ENCODE measurements at places on chromosomes 3 and 15. TPM values are rescaled to one million over a fixed set of nuclear protein-coding genes. Genes with fewer than 3 reads are reported as not detected.

Gene FGF12
- 10.2 TPM for total RNA-seq

Gene ACP3
- total RNA-seq: 1.8 TPM

Gene SPINK8
- not detected for total RNA-seq

Gene SGO1
- total RNA-seq: not detected

Gene LRRIQ4
- total RNA-seq: 0.23 TPM

Gene UBE2E1
- 82.4 TPM for total RNA-seq

Gene P2RY13
- total RNA-seq: 1.1 TPM

Gene SLC7A14
- 0.42 TPM for total RNA-seq

Gene TWF2
- total RNA-seq: 89.5 TPM

Gene RETNLB
- not detected for total RNA-seq

Gene CHST2
- total RNA-seq: 3.3 TPM

Gene NR2E3
- not detected for total RNA-seq

DNA sequence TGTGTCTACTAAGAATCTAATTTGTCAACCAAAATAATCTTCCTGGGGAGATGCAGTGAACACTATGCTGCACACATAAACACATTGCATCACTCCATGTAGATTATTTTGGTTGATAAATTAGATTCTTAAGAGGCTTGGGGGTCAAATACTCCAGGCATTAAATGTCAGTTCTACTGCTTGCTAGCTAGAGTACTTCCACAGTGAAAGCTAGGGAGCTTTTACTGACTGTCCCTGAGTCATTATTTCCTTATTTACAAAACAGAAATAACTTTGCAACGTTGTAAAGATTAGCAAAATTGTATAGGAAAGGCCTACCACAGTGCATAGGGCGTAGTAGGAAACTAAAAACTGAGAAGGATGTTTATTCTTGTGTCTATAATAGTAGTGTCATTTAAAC is 12.9 kb upstream of the TMC3 start:
- peaks cover 13% of the 10 kb centered on the region for H3K27me3 ChIP-seq
- no peaks in the 10 kb centered on the region for H3K36me3 ChIP-seq
- no peak for DNase-seq
- H3K4me1 ChIP-seq: no peaks in the 10 kb centered on the region
- no peak overlapping the region for H3K4me3 ChIP-seq

GRCh38 chr3:335240-335639 is 138.7 kb downstream of the CHL1 start:
- no peaks in the 10 kb centered on the region for H3K36me3 ChIP-seq
- H3K4me1 ChIP-seq: no peaks in the 10 kb centered on the region
- H3K27me3 ChIP-seq: no peaks in the 10 kb centered on the region
- H3K4me3 ChIP-seq: no peak overlapping the region

GRCh38 chr15:33825453-33825852 is 142.8 kb upstream of the CHRM5 start:
- DNase-seq: no peak
- no peaks in the 10 kb centered on the region for H3K27me3 ChIP-seq
- no peak overlapping the region for H3K27ac ChIP-seq
- H3K4me3 ChIP-seq: no peak overlapping the region

DNA sequence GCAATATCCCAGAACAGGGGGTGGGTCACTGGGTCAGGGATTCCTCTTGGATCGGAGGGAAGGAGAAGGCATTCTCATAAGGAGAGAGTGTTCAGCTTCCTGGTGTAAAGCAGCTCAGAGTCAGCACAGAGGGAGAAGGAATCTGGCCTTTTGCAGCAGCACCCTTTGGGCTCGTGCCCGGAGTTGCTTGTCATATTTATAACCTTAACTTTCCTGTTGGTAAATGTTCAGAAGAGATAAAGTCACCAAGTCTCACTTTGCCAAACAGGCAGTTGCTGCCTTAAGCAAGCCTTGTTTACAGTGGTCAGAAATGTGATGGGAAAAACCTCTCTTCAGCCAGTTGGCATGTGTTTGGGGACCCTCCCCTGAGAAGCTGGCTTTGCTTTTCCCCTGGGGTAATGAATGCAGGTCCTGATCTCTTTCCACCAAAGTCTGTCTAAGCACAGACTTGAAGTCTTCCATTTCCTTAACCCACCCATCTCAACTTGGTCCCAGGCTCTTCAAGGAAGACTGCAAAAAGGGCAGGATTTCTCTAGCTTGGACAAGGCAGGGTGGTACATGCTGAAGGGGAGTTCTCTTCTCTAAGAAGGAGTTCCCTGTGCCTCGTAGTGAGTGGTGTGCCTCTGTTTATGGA is 206.9 kb upstream of the BHLHE40 start:
- H3K36me3 ChIP-seq: peaks cover 56% of the 10 kb centered on the region
- DNase-seq: peak; percentile 93
- no peaks in the 10 kb centered on the region for H3K27me3 ChIP-seq
- H3K27ac ChIP-seq: peak overlapping the region; percentile 67
- H3K4me3 ChIP-seq: no peak overlapping the region

- no peaks in the 10 kb centered on the region for H3K27me3 ChIP-seq
- no peak overlapping the region for H3K27ac ChIP-seq
- H3K36me3 ChIP-seq: peaks cover 16% of the 10 kb centered on the region
These were observed 48.2 kb upstream of the ARPP19 start for GRCh38 chr15:52617026-52617425.

GRCh38 chr3:169149349-169149890 is 514.1 kb downstream of the MECOM start:
- no peaks in the 10 kb centered on the region for H3K36me3 ChIP-seq
- H3K4me3 ChIP-seq: peak overlapping the region; percentile 34
- DNase-seq: no peak
- peak overlapping the region; percentile 58 for H3K27ac ChIP-seq
- peaks cover 33% of the 10 kb centered on the region for H3K4me1 ChIP-seq

GRCh38 chr3:170425491-170426239 is 7.0 kb downstream of the CLDN11 start:
- DNase-seq: no peak
- no peak overlapping the region for H3K4me3 ChIP-seq

GRCh38 chr15:90664650-90665287 is 52.4 kb upstream of the BLM start:
- no peak for DNase-seq
- peak overlapping the region; percentile 86 for H3K27ac ChIP-seq
- H3K4me3 ChIP-seq: peak overlapping the region; percentile 79
- H3K36me3 ChIP-seq: no peaks in the 10 kb centered on the region
- H3K4me1 ChIP-seq: peaks cover 13% of the 10 kb centered on the region
- no peaks in the 10 kb centered on the region for H3K27me3 ChIP-seq

DNA sequence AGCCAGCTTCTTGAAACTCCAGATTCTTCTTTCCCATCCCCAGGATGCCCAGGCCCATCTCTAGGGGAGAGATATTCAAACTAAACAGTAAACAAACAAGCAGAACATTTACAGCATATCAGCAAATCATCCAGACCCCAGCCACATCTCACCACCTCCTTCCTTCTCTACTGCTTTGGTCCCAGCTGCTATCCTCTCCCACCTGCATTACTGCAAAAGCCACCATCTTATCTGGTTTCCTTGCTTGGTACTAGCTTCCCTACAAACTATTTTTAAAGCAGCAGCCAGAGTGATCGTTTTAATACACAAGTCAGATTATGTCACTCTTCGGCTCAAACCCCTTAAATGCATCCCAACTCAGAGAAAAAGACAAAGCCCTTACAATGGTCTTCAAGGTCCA is 4.8 kb downstream of the LYSMD2 start:
- H3K27ac ChIP-seq: peak overlapping the region; percentile 64
- H3K36me3 ChIP-seq: no peaks in the 10 kb centered on the region
- H3K4me3 ChIP-seq: no peak overlapping the region

- no peaks in the 10 kb centered on the region for H3K27me3 ChIP-seq
- H3K36me3 ChIP-seq: no peaks in the 10 kb centered on the region
- peaks cover 8% of the 10 kb centered on the region for H3K4me1 ChIP-seq
- H3K27ac ChIP-seq: no peak overlapping the region
These were observed 551.2 kb upstream of the CCDC54 start for GRCh38 chr3:106825962-106826605.

- no peak for DNase-seq
- H3K27me3 ChIP-seq: no peaks in the 10 kb centered on the region
- H3K36me3 ChIP-seq: no peaks in the 10 kb centered on the region
- no peak overlapping the region for H3K4me3 ChIP-seq
- peaks cover 16% of the 10 kb centered on the region for H3K4me1 ChIP-seq
These were observed 34.9 kb downstream of the TMEM45A start for GRCh38 chr3:100527347-100527735.

- H3K36me3 ChIP-seq: no peaks in the 10 kb centered on the region
- no peak overlapping the region for H3K4me3 ChIP-seq
- no peak overlapping the region for H3K27ac ChIP-seq
These were observed 349.4 kb upstream of the DCBLD2 start for GRCh38 chr3:99250821-99251355.

DNA sequence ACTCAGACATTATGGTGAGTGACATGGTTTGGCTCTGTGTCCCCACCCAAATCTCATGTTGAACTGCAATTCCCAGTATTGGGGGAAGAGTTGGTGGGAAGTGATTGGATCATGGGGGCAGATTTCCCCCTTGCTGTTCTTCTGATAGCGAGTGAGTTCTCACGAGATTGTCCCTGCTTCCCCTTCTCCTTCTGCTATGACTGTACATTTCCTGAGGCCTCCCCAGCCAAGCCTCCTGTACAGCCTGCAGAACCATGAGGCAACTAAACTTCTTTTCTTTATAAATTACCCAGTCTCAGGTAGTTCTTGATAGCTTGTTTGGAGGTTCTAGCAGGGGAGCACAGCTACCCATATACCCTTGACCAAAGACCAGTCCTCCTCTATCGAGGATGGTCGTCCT is 45.9 kb downstream of the ADAM10 start:
- no peaks in the 10 kb centered on the region for H3K4me1 ChIP-seq
- H3K36me3 ChIP-seq: no peaks in the 10 kb centered on the region
- H3K27ac ChIP-seq: no peak overlapping the region
- no peak for DNase-seq

- no peaks in the 10 kb centered on the region for H3K36me3 ChIP-seq
- H3K4me3 ChIP-seq: no peak overlapping the region
- no peaks in the 10 kb centered on the region for H3K4me1 ChIP-seq
- H3K27ac ChIP-seq: no peak overlapping the region
- no peak for DNase-seq
These were observed 74.6 kb upstream of the GOLGA8J start for GRCh38 chr15:30008156-30008555.

DNA sequence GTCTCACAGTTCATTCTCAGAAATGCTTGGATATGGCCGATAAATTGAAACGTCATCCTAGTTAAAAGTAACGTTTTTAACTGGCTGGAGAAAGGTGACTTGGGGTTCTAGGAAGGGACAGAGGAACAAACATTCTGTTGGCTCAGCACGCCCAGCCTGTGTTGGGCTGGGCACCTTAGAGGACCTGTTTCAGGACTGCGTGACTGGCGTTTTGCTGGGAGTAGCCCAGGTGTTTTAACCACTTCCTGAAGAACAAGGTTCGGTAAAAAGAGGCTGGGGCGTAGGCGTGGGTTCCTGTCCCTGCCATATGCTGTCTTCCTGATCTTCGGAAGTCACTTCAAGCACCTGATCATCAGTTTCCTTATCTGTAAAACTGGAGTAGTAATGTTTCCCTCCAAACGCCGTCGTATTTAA is 1.1 kb upstream of the TLNRD1 start:
- H3K36me3 ChIP-seq: peaks cover 14% of the 10 kb centered on the region
- peak overlapping the region; percentile 97 for H3K4me3 ChIP-seq
- H3K27ac ChIP-seq: peak overlapping the region; percentile 93
- no peak for DNase-seq
- peaks cover 37% of the 10 kb centered on the region for H3K4me1 ChIP-seq

- DNase-seq: peak; percentile 86
- no peaks in the 10 kb centered on the region for H3K36me3 ChIP-seq
- H3K27ac ChIP-seq: no peak overlapping the region
- H3K4me1 ChIP-seq: peaks cover 22% of the 10 kb centered on the region
These were observed 28.3 kb upstream of the ALDH1L1 start for GRCh38 chr3:126208606-126209256.

GRCh38 chr3:57093971-57094535 is 33.6 kb downstream of the SPATA12 start:
- H3K36me3 ChIP-seq: peaks cover 20% of the 10 kb centered on the region
- H3K27me3 ChIP-seq: no peaks in the 10 kb centered on the region
- H3K4me3 ChIP-seq: no peak overlapping the region
- no peak overlapping the region for H3K27ac ChIP-seq
- H3K4me1 ChIP-seq: no peaks in the 10 kb centered on the region

DNA sequence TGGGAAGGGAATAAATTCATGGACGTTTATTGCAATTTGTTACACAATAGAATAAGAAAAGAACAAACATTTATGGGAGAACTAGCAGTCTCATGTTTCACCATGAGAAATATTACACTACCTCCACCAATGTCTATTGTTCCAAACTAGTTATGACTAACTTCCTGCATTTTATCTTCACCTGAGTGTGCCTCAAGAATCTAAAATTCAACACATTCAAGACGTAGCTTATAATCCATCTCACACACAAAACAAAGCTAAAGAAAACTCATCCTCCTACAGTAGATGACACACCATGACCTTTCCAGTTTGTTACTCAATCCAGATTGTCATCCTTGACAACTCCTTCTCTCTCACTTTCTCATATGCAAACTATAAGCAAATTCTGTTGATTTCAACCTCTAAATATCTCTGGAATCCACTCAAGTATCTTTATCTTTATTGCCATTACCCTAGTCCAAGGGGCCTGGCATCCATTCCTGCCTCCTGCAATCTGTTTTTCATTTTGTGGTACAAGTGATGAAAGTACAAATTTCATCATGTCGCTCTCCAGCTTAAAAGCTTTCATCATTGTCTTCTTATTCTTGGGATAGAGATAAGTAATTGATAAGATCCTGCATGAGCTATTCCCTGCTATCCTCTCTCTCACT is 229.9 kb downstream of the NR2F2 start:
- no peaks in the 10 kb centered on the region for H3K36me3 ChIP-seq
- no peak overlapping the region for H3K27ac ChIP-seq
- H3K27me3 ChIP-seq: no peaks in the 10 kb centered on the region

DNA sequence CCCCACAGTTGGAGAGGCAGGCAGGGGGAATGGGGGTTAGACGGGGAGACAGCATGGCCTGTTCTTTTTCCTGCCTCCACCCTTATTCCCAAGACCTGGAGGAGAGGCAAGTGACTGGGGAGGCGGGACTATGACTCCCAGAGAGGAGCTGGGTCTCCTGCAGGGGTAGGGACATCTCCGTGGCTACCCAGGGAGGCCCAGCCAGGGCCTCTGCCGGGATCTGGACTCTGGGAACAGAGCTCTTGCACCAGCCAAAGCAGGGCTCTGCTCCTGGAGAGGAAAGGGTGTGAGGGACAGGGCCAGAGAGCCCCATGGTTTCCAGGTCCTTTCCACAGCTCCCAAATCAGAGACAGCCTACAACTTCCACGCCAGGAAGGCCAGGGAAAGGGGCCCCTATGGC is 22.8 kb downstream of the CFAP100 start:
- H3K27ac ChIP-seq: no peak overlapping the region
- DNase-seq: no peak
- no peaks in the 10 kb centered on the region for H3K27me3 ChIP-seq
- H3K4me1 ChIP-seq: no peaks in the 10 kb centered on the region
- H3K36me3 ChIP-seq: no peaks in the 10 kb centered on the region

DNA sequence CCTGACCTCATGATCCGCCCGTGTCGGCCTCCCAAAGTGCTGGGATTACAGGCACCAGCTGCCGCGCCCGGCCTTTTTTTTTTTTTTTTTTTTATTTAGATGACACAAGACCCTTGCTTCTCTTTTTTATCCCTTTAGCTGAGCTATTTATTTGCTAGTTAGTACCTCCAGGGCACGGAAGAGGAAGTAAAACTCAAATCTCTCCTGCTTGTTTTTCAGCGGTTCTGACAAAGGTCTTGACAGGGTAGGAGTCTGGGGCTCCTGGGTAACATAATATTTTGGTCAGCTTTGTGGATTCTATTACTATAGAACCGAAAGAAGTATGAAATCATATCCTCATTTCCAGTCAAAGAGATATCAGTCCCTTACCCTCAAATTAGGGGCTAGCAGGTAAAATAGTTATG is 44.0 kb upstream of the ETV5 start:
- no peak overlapping the region for H3K27ac ChIP-seq
- H3K4me3 ChIP-seq: no peak overlapping the region
- no peaks in the 10 kb centered on the region for H3K4me1 ChIP-seq
- no peak for DNase-seq

GRCh38 chr3:71360764-71361163 is 222.8 kb downstream of the FOXP1 start:
- no peak overlapping the region for H3K4me3 ChIP-seq
- H3K36me3 ChIP-seq: peaks cover 4% of the 10 kb centered on the region
- H3K27me3 ChIP-seq: no peaks in the 10 kb centered on the region
- H3K4me1 ChIP-seq: no peaks in the 10 kb centered on the region

Measured in esophagus muscularis mucosa (tissue), 4 donors.